ENCODE measurements at places on chromosomes 11 and 22.

DNA sequence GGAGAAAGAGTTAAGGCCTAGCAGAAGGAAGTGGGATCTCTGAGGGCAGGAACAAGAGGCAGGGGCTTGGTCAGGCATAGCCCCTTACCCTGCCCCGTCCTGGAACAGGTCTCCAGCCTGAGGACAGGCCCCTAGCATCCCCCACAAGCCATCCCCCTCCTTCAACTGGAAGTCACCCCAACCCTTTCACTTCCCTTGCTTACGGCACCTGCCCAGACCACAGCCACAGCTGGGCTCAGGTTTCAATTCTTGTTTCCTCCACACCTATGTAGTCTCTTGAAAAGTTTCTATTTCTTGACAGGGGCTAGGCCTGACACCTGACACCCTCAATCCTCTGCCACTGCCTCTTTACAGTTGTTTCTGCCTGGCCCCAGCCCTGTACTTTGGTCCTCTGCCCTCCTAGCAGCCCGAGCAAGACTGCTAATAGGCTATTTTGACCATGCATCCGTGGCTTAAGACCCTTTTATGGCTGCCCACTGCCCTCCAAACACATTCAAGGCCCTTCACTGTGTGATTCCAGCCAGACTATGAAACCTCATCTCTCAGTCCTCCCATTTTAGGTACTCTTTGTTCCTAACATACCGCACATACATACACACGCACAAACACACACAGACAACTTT, 10.9 kb upstream of the FCHSD2 start:
- no peaks in the 10 kb centered on the region for H3K27me3 ChIP-seq
- no peak overlapping the region for H3K27ac ChIP-seq
- no peaks in the 10 kb centered on the region for H3K36me3 ChIP-seq
- DNase-seq = no peak

- DNase-seq = no peak
- H3K27ac ChIP-seq = no peak overlapping the region
- no peaks in the 10 kb centered on the region for H3K27me3 ChIP-seq
- no peaks in the 10 kb centered on the region for H3K36me3 ChIP-seq
- H3K4me1 ChIP-seq = no peaks in the 10 kb centered on the region
- H3K4me3 ChIP-seq = no peak overlapping the region
These were observed 59.4 kb upstream of the NNMT start for GRCh38 chr11:114236829-114237228.

- H3K27me3 ChIP-seq = no peaks in the 10 kb centered on the region
- no peaks in the 10 kb centered on the region for H3K36me3 ChIP-seq
- DNase-seq = no peak
These were observed 2.2 kb upstream of the NAP1L4 start for GRCh38 chr11:2994336-2994730.

DNA sequence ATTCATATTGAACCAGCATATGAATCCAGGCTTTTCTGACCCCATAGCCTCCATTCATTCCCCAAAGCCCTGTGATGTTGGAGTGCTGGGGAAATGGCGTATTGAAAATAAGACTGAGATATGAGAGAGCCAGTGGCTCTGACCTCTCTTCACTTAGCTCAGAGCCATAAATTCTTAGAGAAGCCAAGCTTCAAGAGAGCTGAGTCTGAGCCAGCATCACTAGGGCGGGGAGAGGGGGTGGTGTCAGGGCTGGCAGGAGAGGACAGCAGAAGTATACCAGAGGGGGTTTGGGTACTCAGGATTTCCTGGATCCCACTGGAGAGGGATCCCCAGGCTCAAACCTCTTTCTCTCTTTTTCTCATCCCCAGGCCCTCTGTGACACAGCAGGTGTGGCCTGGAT, 16.7 kb upstream of the MOGAT2 start:
- no peak for DNase-seq
- no peaks in the 10 kb centered on the region for H3K27me3 ChIP-seq
- no peaks in the 10 kb centered on the region for H3K36me3 ChIP-seq
- H3K27ac ChIP-seq = no peak overlapping the region
- H3K4me3 ChIP-seq = no peak overlapping the region

DNA sequence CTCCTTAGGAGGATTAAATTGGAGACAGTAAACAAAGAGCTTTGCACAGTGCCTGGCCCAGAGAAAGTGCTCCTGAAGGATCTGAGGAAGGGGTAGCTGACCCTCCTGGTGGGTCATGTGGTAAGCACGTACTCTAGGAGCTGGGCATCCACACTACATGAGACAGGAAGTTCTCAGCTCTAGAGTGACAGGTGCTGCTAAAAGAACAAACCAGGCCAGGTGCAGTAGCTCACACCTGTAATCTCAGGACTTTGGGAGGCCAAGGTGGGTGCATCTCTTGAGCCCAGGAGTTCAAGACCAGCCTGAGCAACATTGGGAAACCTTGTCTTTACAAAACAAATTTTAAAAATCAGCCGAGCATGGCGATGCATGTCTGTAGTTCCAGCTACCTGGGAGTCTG, 13.1 kb downstream of the SLC43A1 start:
- no peak overlapping the region for H3K27ac ChIP-seq
- H3K27me3 ChIP-seq = no peaks in the 10 kb centered on the region
- no peak for DNase-seq
- no peaks in the 10 kb centered on the region for H3K4me1 ChIP-seq
- no peaks in the 10 kb centered on the region for H3K36me3 ChIP-seq
- H3K4me3 ChIP-seq = no peak overlapping the region

DNA sequence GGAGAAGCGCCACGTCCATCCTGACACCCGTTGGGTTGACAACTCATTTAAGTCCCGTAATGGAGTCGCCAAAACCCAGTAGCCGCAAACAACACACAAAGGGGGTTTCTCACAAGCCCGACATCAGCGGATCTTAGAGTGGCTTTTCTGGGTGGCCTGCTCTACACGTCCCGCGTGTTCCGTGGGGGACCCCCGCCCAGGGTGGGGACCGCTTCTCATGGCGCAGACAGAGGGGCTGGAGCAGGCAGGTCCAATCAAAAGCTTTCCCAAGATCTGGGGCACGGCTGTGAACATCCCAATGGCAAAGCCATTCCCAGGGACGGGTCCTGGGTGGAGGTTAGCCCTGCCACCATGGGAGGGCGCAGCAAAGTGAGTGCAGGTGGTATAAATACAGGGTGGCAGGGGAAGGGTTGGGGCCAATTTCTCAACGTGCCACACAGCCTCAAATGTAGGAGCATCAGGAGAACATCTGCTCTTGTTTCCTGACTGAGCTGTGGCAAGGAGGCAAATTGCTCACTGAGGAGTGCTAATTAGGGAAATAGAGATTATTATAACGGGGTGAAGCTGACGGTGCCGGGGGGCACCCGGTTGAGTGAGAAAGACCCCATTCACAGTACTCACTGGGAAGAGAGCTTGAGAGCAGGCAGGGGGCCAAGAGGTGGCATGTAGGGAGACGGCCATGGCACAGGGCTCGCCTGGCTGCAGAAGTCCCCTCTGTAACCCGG, 1447.2 kb downstream of the TBC1D22A start:
- H3K4me3 ChIP-seq = no peak overlapping the region
- no peak overlapping the region for H3K27ac ChIP-seq
- H3K36me3 ChIP-seq = no peaks in the 10 kb centered on the region

DNA sequence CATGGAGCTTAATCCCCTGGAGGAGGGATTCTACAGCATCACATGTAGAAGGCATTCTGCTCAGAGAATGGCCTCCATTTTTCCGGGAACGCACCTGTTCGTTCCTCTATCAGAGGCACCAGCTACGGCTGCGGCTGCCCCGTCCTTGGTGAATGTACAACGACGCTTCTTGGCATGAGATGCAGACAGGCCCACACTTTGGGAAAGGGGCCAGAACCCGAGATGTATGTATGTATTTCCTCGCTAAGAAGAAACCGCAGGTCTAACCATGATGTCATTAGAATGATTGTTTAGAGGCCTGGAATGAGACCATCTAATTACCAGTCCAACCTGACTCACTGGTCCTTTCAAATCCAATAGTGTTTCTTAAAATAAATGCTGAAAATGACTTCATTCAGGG, 1293.4 kb downstream of the TBC1D22A start:
- no peak overlapping the region for H3K27ac ChIP-seq
- no peaks in the 10 kb centered on the region for H3K27me3 ChIP-seq
- no peaks in the 10 kb centered on the region for H3K36me3 ChIP-seq
- H3K4me1 ChIP-seq = no peaks in the 10 kb centered on the region

- DNase-seq = no peak
- H3K4me3 ChIP-seq = no peak overlapping the region
- H3K36me3 ChIP-seq = no peaks in the 10 kb centered on the region
- no peak overlapping the region for H3K27ac ChIP-seq
- H3K27me3 ChIP-seq = no peaks in the 10 kb centered on the region
These were observed 42.5 kb downstream of the CTSC start for GRCh38 chr11:88295028-88295427.

- H3K4me1 ChIP-seq = no peaks in the 10 kb centered on the region
- H3K36me3 ChIP-seq = no peaks in the 10 kb centered on the region
- no peak overlapping the region for H3K4me3 ChIP-seq
- no peak for DNase-seq
- H3K27me3 ChIP-seq = no peaks in the 10 kb centered on the region
These were observed 110.8 kb downstream of the MTNR1B start for GRCh38 chr11:93080146-93080759.

DNA sequence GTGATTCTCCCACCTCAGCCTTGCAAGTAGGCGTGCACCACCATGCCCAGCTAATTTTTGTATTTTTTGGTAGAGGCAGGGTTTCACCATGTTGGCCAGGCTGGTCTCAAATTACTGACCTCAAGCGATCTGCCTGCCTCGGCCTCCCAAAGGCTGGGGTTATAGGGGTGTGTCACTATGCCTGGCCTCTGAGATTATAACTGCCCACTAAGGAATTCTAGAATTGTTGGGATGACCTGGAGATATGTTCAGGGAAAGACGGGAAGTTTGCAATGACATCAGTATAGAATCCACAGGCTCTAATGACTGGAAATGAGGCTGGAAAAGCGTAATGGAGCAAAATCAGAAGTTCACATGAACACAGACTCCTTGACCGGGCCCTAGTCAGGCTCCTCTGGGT, 62.2 kb downstream of the CLMP start:
- no peaks in the 10 kb centered on the region for H3K4me1 ChIP-seq
- H3K36me3 ChIP-seq = no peaks in the 10 kb centered on the region
- H3K4me3 ChIP-seq = no peak overlapping the region
- DNase-seq = no peak

GRCh38 chr11:12827929-12828812, 153.9 kb downstream of the TEAD1 start:
- H3K4me1 ChIP-seq = peaks cover 4% of the 10 kb centered on the region
- peak overlapping the region; percentile 81 for H3K27ac ChIP-seq
- H3K4me3 ChIP-seq = peak overlapping the region; percentile 66
- peak; percentile 60 for DNase-seq
- no peaks in the 10 kb centered on the region for H3K36me3 ChIP-seq
- no peaks in the 10 kb centered on the region for H3K27me3 ChIP-seq

- no peaks in the 10 kb centered on the region for H3K36me3 ChIP-seq
- H3K4me3 ChIP-seq = no peak overlapping the region
- H3K27me3 ChIP-seq = no peaks in the 10 kb centered on the region
- no peak for DNase-seq
These were observed 72.5 kb downstream of the MICAL2 start for GRCh38 chr11:12182676-12183541.

DNA sequence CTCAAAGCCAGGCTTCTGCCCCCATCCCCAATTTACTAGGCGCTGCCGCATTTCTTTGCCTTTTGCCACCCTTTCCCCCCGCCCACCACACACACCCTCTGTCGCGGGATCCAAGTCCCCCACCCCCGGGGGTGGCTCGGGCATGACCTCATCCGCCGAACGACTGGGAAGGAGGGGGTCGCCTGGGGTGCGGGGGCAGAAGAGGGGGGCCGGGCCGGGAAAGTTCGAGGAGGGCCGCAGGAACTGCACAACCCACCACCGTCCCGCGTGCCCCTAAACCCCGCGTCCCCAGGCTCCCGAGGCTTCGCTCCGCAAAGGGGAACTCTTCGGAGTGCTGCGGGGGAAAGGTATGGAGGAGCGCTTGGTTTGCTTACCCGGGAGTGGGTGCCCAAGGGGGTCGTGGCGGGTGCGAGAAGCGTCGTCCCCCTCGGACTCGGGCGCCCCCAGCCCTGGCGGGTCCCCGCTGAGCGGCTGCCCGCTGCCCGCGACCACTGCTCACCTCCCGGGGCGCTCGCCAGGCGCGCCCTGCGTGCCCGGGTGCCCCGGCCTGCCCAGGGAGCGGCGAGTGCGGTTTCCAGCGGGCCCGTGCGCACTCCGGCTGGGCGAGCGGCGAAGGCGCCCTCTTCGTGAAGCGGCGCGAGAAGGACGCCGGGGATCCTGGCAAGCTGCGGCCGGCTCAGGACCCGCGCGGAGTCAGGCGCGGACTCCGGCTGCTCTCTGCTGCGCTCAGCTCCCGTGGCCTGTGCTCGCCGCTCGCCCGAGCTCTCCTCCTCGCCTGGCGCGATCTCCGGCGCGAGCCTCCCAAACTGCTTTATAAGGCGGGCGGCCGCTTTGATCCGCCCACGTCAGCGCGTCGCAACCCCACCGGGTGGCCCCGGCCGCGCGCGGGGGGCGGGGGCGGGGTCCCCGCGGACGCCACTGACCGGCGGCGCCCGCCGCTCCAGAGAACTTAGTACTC, 4.0 kb upstream of the WNT11 start:
- peak; percentile 48 for DNase-seq
- no peaks in the 10 kb centered on the region for H3K27me3 ChIP-seq
- H3K36me3 ChIP-seq = no peaks in the 10 kb centered on the region
- H3K4me3 ChIP-seq = peak overlapping the region; percentile 82
- peak overlapping the region; percentile 54 for H3K27ac ChIP-seq

GRCh38 chr11:78927511-78927910, 352.8 kb upstream of the NARS2 start:
- no peak for DNase-seq
- no peaks in the 10 kb centered on the region for H3K4me1 ChIP-seq
- no peak overlapping the region for H3K27ac ChIP-seq
- H3K36me3 ChIP-seq = no peaks in the 10 kb centered on the region

DNA sequence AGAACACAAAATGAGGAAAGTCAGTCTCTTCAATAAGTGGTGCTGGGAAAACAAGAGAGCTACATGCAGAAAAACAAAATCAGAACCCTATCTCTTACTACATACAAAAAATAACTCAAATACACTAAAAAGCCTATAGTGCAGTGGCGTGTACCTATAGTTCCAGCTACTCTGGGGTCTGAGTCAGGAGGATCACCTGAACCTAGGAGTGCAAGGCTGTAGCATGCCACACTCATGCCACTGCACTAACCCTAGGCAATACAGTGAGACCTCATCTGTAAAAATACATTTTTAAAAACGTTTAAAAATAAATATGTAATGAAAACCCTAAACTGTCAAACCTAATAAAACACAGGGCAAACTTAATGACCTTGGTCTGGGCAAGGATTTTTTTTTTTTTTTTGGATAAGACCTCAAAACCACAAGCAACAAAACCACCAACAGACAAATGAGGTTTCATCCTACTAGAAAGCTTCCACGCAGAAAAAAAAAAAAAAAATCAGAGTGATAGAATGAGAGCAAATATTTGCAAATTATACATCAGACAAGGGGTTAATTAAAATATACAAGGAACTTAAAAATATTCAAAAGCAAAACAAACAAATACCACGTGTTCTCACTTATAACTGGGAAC, 35.2 kb downstream of the XKR3 start:
- DNase-seq = no peak
- H3K4me3 ChIP-seq = no peak overlapping the region
- H3K27ac ChIP-seq = no peak overlapping the region
- no peaks in the 10 kb centered on the region for H3K36me3 ChIP-seq
- no peaks in the 10 kb centered on the region for H3K27me3 ChIP-seq

Data from breast epithelium (tissue), 4 donors.